ENCODE measurements at places on chromosomes 7 and 10. TPM values are rescaled to one million over a fixed set of nuclear protein-coding genes. Genes with fewer than 3 reads are reported as not detected.

- no peak for DNase-seq
These were observed 512 bp downstream of the FAM24B start for GRCh38 chr10:122878799-122879338.

DNA sequence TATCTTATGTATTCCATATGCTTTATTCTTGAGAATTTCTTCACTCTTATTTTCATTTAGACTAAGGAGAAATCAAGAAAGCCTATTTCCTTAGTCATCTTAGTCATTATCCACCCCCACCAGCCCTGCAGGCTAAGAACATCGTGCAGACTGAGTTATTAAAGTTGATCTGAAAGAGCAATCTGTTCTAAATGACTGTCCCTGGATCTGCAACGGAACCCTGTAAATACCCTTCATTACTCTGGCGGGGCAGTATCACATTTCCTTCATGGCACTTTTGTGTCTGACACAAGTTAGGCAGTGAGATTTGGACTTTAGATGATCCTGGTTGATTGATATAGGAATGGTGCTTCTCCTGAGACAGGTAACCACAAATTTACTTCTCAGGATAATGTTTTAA, 3.5 kb upstream of the MYPN start:
- no peak for DNase-seq

DNA sequence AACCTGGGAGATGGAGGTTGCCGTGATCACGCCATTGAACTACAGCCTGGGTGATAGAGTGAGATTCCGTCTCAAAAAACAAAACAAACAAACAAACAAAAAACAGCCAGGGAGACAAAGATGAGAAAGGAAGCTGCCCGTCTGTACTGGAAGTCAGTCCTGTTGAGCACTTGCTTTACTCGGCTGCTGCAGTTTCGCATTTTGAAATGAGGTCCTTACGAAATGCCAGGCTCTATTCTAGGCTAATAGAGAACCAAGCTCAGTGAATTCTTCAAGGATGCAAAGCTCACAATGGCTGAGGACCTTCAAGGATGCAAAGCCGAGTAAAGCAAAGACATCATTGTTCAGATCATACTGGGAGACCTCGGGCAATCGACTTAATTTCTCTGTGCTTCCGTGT, 333.3 kb downstream of the CALN1 start:
- no peak for DNase-seq

The GIMAP1 gene
- 0.94 TPM for total RNA-seq

DNA sequence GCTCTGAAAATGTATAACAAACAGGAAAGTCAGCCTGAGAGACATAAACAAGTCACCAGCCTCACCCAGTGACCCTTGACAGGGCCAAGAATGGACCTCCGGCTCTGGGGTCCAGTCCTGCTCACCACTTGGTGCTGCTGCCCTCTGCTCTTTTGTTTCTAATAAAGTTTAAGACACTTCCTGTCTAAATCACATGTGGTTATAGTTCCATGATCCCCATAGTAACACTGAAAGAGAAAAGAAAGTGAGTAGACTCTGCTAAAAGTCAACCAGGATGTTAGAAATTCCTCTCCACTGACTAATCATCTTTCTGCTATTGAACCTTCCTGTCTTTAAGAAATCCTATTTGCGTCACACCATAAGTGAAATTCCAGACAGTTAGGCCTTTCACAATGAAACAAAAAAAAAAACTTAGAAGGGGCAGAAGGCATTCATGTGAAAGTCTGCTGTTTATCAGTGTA, 179.2 kb upstream of the BET1 start:
- no peak for DNase-seq

The MYH16 gene
- total RNA-seq, result not detected

The TFR2 gene
- 1.8 TPM for total RNA-seq

GRCh38 chr7:116554436-116554835, 29.6 kb downstream of the CAV1 start:
- DNase-seq, result no peak

- no peak for DNase-seq
These were observed 242.1 kb upstream of the PPP1R3A start for GRCh38 chr7:114160925-114161324.

GRCh38 chr10:133302230-133302629, 6.4 kb downstream of the TUBGCP2 start:
- DNase-seq, result no peak

The GRM3 gene
- not detected for total RNA-seq

The SFXN2 gene
- 9.7 TPM for total RNA-seq

The CLDN15 gene
- total RNA-seq, result 49.5 TPM

DNA sequence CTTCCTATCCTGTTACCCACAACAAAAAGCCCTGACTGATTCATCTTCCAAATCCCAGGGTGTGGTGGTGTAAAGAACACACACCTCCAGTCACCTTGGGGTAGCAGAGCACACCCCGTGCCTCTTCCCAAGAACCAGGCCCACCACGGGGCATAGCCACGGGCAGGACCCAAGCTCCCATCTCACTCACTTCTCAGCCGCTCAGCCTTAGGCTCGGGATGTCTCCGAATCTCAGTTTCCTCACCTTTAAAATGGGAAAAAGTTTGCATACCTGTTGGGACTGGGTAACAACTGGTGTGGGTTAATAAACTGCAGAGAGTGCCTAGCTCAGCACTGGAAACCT, 139.0 kb downstream of the FGFR2 start:
- DNase-seq, result no peak

- no peak for DNase-seq
These were observed 7.8 kb upstream of the POR start for GRCh38 chr7:75906991-75907667.

- no peak for DNase-seq
These were observed 9.1 kb downstream of the COMTD1 start for GRCh38 chr10:75226656-75227055.

The HECW1 gene
- 0.35 TPM for total RNA-seq

DNA sequence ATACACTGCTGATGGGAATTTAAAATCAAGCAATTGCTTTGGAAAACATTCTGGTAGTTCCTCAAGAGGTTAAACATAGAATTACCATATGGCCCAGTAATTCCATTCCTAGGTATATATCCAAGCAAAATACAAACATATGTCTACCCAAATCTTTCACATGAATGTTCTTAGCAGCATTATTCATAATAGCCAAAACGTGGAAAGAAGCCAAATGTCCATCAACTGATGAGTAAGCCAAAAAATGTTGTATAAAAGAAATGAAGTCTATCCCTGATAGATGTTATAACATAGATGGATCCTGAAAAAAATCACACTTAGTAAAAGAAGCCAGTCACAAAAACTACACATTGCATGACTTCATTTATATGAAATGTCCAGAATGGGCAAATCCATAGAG, 893.0 kb downstream of the SORCS3 start:
- DNase-seq, result no peak

The INSIG1 gene
- total RNA-seq, result 72.1 TPM

DNA sequence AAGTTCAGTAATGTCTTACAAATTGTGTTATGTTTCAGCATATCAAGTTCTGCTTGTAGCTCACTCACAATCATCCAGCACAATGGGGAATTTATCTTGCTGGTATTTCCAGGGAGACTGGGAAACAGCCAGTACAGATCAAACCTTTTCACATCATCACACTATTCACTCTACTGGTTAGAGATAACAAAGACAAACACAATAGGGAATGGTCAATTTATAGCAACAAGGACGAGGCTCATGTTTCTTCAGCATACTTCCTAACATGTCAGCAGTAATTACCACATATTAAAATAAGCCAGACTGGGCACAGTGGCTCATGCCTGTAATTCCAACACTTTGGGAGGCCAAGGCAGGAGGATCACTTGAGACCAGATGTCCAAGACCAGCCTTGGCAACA, 38.3 kb downstream of the TOMM7 start:
- no peak for DNase-seq
